SW 1271 (cell line): ENCODE measurements at places on chromosomes 1 and 21.

DNA sequence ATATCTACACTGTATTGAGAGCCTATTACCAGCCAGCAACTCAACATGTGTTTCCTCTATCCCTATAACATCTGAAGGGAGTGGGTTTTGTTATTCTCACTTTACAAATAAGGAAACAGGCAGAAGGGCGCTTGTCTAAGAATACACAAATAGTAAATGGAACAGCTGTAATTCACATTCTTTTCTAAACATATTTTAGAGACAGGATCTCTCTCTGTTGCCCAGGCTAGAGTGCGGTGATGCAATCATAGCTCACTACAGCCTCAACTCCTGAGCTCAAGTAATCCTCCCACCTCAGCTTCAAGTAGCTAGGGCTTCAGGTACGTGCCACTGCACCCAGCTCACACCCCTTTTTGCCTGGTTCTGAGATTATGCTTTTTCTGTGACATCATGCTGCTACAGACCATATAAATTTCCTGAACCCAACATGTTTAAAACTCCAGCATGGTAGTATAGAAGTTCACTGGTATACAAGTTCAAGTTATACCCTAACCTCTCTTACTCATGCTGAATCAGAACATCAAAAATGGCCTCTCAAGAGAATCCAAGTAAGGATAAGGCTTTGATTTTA lies 8.6 kb upstream of the TACSTD2 start:
- DNase-seq, result no peak

DNA sequence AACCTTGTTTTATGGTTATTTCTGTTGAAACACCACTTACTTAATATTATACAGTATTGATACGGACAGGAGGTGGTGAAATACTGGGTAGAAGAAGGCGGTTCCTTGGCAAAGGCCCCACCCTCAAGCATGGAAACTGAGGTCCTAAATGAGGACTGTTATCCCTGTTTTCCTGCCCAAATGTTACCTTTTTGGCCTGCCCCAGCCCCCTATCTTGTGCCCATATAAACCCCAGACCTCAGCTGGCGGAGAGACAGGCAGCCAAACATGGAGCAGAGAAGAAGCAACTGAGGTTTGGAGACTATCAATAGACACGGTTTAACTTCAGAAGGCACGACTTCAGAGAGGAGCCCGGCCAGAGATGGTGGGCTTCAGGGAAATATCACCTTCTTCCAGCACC lies 640.1 kb downstream of the PTPRU start:
- DNase-seq, result no peak

DNA sequence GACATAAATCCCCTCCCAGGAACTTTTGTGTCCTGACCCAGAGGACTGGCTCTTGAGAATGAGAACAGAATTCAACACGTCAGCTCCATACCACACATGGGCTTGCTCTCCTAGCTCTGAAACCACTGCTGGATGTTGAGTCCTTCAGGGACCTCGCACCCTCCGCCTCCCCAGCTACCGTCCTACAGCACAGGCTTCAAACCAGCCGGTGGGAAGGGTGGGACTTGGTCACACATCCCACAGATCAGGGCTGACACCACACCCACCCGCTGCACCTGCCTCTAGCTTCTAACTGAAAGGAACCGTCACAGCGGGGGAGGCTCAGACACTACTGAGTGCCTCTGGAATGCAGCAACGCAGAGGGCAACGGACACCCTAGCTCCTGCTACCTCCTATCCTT lies 24.0 kb downstream of the MRAP start:
- DNase-seq, result no peak

GRCh38 chr1:66490816-66491215 lies 43.1 kb upstream of the SGIP1 start:
- no peak for DNase-seq
